ENCODE measurements at places on chromosomes 11 and 22. TPM values are rescaled to one million over a fixed set of nuclear protein-coding genes. Genes with fewer than 3 reads are reported as not detected.

Gene CD3D
- total RNA-seq: 23.9 TPM

Gene KDELR3
- total RNA-seq: 18.2 TPM

Gene GSTT2B
- 3.3 TPM for total RNA-seq

Gene LTO1
- total RNA-seq: 30.5 TPM

Gene INPP5J
- total RNA-seq: 137 TPM

Gene APOA5
- total RNA-seq: not detected

Gene ST14
- total RNA-seq: 469 TPM

Gene OR52H1
- total RNA-seq: not detected

Gene BSCL2
- 51.5 TPM for total RNA-seq

Gene FDX1
- 14.0 TPM for total RNA-seq

Gene THY1
- 2.1 TPM for total RNA-seq

Gene SOX6
- 144 TPM for total RNA-seq

All from Peyer's patch (tissue), 4 donors.